ENCODE measurements at places on chromosomes 1 and 21.

DNA sequence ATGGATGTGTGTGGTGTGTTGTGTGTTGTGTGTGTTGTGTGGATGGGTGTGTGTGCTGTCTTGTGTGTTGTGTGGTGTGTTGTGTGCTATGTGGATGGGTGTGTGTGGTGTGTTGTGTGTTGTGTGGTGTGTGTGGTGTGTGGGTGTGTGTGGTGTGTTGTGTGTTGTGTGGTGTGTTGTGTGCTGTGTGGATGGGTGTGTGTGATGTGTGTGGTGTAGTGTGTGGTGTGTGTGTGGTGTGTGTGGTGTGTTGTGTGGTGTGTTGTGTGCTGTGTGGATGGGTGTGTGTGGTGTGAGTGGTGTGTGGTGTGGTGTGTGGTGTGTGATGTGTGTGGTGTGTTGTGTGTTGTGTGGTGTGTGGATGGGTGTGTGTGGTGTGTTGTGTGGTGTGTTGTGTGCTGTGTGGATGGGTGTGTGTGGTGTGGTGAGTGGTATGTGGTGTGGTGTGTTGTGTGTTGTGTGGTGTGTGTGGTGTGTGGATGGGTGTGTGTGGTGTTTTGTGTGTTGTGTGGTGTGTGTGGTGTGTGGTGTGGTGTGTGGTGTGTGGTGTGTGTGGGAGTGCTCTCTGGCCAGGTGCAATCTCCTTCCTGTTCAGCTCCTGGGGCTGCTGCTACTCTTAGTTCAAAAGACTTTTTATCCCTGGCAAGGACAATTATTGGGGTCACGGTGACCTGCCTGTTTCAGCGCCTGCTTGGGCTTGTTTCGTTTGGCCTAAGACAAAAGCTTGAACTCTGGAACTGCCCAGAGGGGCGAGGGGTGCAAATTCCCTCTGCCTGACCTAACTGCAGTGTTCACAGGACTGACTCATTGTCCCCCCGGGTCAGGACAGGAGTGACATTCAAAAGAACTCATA is 101.1 kb downstream of the UBIAD1 start:
- no peak overlapping the region for H3K27ac ChIP-seq
- DNase-seq = no peak
- peaks cover 8% of the 10 kb centered on the region for H3K27me3 ChIP-seq
- no peaks in the 10 kb centered on the region for H3K36me3 ChIP-seq
- no peak overlapping the region for H3K4me3 ChIP-seq

DNA sequence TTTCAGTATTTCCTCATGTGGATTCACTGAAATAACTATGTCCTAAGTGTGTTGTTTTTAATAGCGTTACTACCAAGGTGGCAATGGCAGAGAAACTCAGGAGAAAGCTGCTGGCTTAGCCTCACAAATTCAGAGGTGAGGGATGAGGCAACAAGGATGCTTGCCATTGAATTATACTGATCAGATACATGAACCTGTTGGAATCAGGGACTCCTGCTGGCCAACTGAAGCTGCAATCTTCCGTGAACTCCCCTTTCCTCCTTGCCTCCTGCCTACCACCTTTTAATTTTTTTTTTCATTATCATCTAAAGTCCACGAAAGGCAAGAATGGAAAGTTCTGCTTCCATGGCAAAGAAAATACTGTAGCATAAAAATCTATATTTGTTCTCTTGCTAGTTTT is 254.7 kb downstream of the NFIA start:
- DNase-seq = no peak
- H3K4me3 ChIP-seq = peak overlapping the region; percentile 6
- H3K36me3 ChIP-seq = no peaks in the 10 kb centered on the region
- peaks cover 31% of the 10 kb centered on the region for H3K4me1 ChIP-seq

DNA sequence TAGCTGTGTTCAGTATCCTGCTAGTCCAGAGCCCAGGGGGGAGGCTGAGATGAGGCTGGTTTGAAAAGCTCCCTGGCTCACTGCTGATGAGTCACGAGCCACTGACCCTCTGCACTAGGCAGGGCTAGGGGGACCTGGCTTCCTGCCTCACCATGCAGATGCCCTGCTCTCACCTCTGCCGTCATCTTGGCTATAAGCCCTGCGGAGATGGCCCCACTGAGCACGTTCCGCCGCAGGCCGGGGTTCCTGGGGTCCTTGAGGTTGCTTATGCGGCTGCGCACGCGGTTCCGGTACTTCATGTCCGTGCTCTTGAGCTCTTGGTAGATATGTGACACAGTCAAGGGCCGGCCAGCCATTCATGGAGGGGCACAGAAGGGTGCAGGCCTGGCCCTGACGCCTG is 24.1 kb upstream of the ZNF436 start:
- no peak for DNase-seq
- no peaks in the 10 kb centered on the region for H3K36me3 ChIP-seq
- H3K4me1 ChIP-seq = no peaks in the 10 kb centered on the region
- no peak overlapping the region for H3K27ac ChIP-seq
- H3K4me3 ChIP-seq = no peak overlapping the region

DNA sequence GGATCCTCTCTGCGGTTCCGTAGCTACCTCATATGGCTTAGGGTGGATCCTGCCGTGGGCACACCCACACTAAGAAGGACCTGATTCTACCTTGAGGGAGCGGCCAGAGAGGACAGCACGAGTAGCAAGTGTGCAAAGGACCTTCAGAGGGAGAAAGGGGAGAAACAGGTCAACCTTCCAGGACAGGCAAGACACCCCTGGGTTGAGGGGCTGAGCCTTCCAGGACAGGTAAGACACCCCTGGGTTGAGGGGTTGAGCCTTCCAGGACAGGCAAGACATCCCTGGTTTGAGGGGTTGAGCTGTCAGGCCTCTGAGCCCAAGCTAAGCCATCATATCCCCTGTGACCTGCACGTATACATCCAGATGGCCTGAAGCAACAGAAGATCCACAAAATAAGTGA is 23.1 kb upstream of the PDPN start:
- no peak overlapping the region for H3K27ac ChIP-seq
- H3K4me3 ChIP-seq = no peak overlapping the region
- H3K4me1 ChIP-seq = no peaks in the 10 kb centered on the region
- H3K36me3 ChIP-seq = no peaks in the 10 kb centered on the region

DNA sequence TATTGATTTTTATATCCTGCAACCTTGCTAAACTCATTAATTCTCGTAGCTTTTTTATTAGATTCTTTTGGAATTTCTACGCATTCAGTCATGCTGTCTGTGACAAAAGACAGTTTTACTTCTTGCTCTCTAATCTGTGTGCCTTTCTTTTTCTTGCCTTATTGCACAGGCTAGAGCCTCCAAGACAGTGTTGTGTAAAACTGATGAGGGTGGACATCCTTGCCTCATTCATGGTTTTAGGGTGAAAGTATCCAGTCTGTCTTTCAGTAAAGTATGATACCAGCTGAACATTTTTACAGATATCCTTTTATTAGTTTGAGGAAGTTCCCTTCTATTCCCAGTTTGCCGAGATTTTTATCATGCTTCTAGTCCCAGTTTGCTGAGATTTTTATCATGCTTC is 133.8 kb downstream of the HS2ST1 start:
- peaks cover 17% of the 10 kb centered on the region for H3K4me1 ChIP-seq
- H3K27ac ChIP-seq = no peak overlapping the region
- peaks cover 11% of the 10 kb centered on the region for H3K36me3 ChIP-seq
- no peak for DNase-seq
- H3K27me3 ChIP-seq = no peaks in the 10 kb centered on the region
- no peak overlapping the region for H3K4me3 ChIP-seq

GRCh38 chr1:56803561-56804156 is 15.5 kb downstream of the FYB2 start:
- H3K4me1 ChIP-seq = no peaks in the 10 kb centered on the region
- no peak for DNase-seq
- no peak overlapping the region for H3K4me3 ChIP-seq
- H3K27ac ChIP-seq = no peak overlapping the region
- no peaks in the 10 kb centered on the region for H3K36me3 ChIP-seq

DNA sequence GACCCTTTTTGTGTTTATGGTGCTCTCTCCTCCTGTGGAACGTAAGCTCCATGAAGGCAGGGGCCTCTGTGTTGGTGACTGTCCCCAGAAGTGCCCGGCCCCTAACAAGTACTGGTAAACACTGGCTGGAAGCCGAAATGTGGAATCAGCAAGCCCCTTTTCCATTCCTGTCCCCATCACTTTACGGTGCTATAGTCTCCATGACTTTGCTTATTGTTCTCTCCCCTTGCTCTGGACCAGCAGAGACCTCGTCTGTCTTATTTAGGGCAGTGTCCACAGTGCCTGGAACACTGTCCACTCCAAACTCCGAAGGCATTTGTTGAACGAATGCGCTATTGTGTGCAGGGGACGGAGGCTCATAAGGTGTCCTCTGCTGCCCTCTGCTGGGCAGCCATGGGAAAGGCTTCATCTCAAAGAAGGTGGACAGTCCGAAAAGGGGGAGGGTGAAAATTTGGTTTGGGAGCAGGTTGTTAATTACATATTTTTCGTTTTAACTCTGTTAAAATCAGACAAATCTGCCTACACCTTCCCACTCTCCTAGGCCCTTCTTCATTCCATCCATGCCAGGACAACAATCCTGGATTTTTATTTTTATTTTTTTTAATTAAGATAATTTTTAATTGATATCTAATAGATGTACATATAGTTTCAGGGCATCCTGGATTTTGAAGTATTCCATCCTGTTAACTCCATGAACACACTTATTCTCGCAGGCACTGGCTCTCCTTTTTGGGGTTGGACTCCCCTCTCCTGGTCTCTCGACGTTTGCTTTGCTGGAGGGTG is 115.6 kb downstream of the PGBD5 start:
- H3K4me1 ChIP-seq = peaks cover 6% of the 10 kb centered on the region
- H3K27me3 ChIP-seq = no peaks in the 10 kb centered on the region
- H3K27ac ChIP-seq = no peak overlapping the region
- peak; percentile 61 for DNase-seq

GRCh38 chr1:5580926-5581325 is 411.3 kb downstream of the NPHP4 start:
- H3K27ac ChIP-seq = no peak overlapping the region
- no peak overlapping the region for H3K4me3 ChIP-seq
- no peak for DNase-seq

GRCh38 chr1:5959087-5959486 is 33.1 kb downstream of the NPHP4 start:
- DNase-seq = no peak
- H3K4me3 ChIP-seq = no peak overlapping the region
- no peak overlapping the region for H3K27ac ChIP-seq
- H3K36me3 ChIP-seq = peaks cover 17% of the 10 kb centered on the region
- H3K4me1 ChIP-seq = peaks cover 12% of the 10 kb centered on the region

- no peaks in the 10 kb centered on the region for H3K4me1 ChIP-seq
- H3K27ac ChIP-seq = no peak overlapping the region
- no peak for DNase-seq
- peaks cover 10% of the 10 kb centered on the region for H3K27me3 ChIP-seq
Observed at GRCh38 chr1:204265665-204266064, 51.9 kb upstream of the GOLT1A start.

DNA sequence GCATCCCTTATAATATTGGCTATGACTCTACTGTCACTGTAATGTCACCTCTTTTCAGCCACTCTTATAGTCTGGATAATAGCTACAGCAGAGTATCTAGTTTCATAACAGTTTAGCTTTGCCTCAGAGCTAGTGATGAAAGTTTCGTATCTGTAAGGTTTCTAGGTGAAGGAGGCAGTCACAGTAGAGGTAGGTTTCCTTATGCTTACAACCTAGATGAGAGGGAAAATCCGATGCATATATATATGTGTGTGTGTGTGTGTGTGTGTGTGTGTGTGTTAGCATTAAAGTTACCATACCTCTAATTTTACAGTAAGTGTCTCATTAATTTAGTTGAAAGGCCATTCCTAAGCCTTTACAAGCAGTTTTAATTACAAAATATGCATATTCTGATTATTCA is 2.2 kb upstream of the TOR1AIP2 start:
- no peak for DNase-seq
- H3K36me3 ChIP-seq = no peaks in the 10 kb centered on the region
- peaks cover 11% of the 10 kb centered on the region for H3K27me3 ChIP-seq
- H3K4me3 ChIP-seq = no peak overlapping the region
- H3K27ac ChIP-seq = no peak overlapping the region

- peaks cover 5% of the 10 kb centered on the region for H3K27me3 ChIP-seq
- H3K4me3 ChIP-seq = no peak overlapping the region
- DNase-seq = no peak
- no peaks in the 10 kb centered on the region for H3K4me1 ChIP-seq
Observed at GRCh38 chr1:231512147-231512698, 16.2 kb upstream of the TSNAX start.

GRCh38 chr1:202934755-202935154 is 7.7 kb upstream of the KLHL12 start:
- DNase-seq = no peak
- no peaks in the 10 kb centered on the region for H3K36me3 ChIP-seq
- H3K27ac ChIP-seq = no peak overlapping the region
- H3K4me1 ChIP-seq = no peaks in the 10 kb centered on the region
- peaks cover 6% of the 10 kb centered on the region for H3K27me3 ChIP-seq

DNA sequence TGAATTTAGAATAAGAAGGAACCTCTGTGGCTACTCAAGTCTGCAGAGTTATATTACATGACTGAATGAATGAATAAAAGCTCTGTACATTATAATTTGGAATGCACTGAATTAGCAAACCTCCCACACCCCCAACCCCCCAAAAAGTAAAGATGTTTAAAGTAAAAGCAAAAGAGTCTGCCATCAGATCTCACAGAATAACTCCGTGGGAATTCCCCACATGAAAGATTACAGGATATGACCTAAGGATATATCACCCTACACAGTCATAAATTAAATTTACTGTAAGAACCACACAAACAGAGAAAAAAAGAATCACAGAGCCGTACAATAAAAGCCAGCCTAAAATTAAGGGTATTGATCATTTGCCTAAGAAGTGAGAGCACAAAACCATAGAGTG is 587.3 kb downstream of the PTPRC start:
- no peak overlapping the region for H3K27ac ChIP-seq
- no peak overlapping the region for H3K4me3 ChIP-seq
- no peaks in the 10 kb centered on the region for H3K27me3 ChIP-seq

DNA sequence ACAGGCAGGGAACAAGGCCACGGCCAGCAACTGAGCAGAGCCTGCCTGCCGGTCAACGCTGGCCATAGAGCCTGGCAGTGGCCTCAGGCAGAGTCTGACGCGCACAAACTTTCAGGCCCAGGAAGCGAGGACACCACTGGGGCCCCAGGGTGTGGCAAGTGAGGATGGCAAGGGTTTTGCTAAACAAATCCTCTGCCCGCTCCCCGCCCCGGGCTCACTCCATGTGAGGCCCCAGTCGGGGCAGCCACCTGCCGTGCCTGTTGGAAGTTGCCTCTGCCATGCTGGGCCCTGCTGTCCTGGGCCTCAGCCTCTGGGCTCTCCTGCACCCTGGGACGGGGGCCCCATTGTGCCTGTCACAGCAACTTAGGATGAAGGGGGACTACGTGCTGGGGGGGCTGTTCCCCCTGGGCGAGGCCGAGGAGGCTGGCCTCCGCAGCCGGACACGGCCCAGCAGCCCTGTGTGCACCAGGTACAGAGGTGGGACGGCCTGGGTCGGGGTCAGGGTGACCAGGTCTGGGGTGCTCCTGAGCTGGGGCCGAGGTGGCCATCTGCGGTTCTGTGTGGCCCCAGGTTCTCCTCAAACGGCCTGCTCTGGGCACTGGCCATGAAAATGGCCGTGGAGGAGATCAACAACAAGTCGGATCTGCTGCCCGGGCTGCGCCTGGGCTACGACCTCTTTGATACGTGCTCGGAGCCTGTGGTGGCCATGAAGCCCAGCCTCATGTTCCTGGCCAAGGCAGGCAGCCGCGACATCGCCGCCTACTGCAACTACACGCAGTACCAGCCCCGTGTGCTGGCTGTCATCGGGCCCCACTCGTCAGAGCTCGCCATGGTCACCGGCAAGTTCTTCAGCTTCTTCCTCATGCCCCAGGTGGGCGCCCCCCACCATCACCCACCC is at the start of gene TAS1R3:
TSS of gene TAS1R3 (plus strand) at position 213 of the 898 bp plus-strand sequence. CDS start at position 279, 66 bp downstream.
- no peaks in the 10 kb centered on the region for H3K36me3 ChIP-seq
- H3K4me1 ChIP-seq = peaks cover under 1% of the 10 kb centered on the region
- DNase-seq = no peak
- H3K4me3 ChIP-seq = no peak within 1 kb of the TSS
- no peak within 1 kb of the TSS for H3K27ac ChIP-seq

- no peak overlapping the region for H3K4me3 ChIP-seq
- H3K4me1 ChIP-seq = peaks cover 87% of the 10 kb centered on the region
- H3K36me3 ChIP-seq = no peaks in the 10 kb centered on the region
- DNase-seq = no peak
Observed at GRCh38 chr1:41876576-41877445, 41.9 kb downstream of the HIVEP3 start.
